Aorta (tissue), 5 donors: ENCODE measurements at places on chromosomes 5 and 9. TPM values are rescaled to one million over a fixed set of nuclear protein-coding genes. Genes with fewer than 3 reads are reported as not detected.

QRFP gene
- not detected for total RNA-seq

PHF24 gene
- 0.57 TPM for total RNA-seq

S100Z gene
- total RNA-seq, result 0.68 TPM

PCDHGA2 gene
- 10.6 TPM for total RNA-seq

PCDHGA4 gene
- total RNA-seq, result 10.2 TPM

GRCh38 chr5:179796877-179797608 lies 3.3 kb downstream of the LTC4S start:
- H3K4me3 ChIP-seq, result no peak overlapping the region
- no peaks in the 10 kb centered on the region for H3K4me1 ChIP-seq
- DNase-seq, result no peak
- no peaks in the 10 kb centered on the region for H3K36me3 ChIP-seq
- no peak overlapping the region for H3K27ac ChIP-seq

DNA sequence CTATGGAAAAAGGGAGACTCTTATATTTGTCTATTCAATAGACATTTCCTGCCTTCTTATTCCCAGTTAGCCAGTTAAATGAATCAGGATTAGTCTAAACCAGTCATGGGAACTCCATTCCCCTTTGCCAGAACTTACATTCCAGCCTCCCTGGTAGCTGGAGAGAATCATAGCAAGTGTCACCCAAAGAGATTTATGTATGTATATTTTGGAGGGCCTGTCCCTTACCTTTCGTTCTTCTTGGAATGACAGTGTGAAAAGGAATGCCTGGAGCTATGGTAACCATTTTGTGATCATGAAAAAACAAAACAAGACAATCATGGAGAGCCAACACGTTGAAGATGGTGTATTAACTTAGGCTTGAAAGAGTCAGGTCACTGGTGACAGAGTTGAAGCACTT lies 627.7 kb downstream of the CCDC171 start:
- H3K4me3 ChIP-seq, result no peak overlapping the region
- H3K27me3 ChIP-seq, result no peaks in the 10 kb centered on the region
- no peak for DNase-seq
- no peaks in the 10 kb centered on the region for H3K36me3 ChIP-seq
- H3K27ac ChIP-seq, result peak overlapping the region; percentile 43

DNA sequence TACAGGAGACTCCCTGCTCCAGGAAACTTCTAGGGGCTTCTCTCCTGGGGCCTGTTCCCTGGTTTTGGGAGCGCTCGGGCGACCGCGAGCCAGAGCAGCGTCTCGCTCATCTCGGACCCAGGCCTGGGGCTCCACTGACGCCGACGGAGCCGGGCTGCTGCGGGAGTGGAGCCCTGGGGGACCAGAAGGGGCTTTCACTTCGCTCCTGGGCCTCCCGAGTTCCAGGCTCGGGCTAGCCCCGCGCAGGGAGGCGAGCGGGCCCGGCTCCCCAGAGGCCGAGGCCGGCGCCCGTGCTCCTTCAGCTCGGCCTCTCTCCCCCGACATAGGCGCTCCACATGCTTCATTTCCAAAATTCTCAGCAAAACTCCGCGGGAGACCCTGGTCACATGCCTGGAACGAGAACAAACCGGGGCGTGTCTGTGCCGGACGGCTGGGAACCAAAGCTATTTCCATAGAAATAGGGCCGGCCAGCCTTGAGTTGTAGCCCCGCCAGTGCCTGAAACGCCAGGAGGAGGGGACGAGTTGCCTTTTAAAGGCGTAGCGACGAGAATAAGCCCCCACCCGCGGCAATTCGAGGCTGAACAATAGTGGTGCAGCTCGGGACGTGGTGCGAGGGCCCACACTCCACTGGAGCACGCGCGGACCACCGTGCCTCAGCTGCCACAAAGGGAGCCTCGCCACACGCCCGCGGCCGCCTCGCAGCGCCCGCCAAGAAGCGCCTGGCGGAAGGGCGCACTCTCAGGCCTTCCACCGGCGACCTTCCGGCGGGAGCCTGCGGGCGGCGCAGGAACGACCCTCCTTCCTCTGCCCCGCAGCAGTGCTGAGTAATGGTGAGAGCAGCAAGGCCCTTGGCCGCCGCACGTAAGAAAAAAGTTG lies 1.1 kb upstream of the G3BP1 start:
- no peaks in the 10 kb centered on the region for H3K4me1 ChIP-seq
- H3K36me3 ChIP-seq, result no peaks in the 10 kb centered on the region
- H3K27me3 ChIP-seq, result no peaks in the 10 kb centered on the region
- peak; percentile 89 for DNase-seq
- H3K4me3 ChIP-seq, result peak overlapping the region; percentile 30
- H3K27ac ChIP-seq, result peak overlapping the region; percentile 94

- H3K36me3 ChIP-seq, result no peaks in the 10 kb centered on the region
- no peak for DNase-seq
- no peaks in the 10 kb centered on the region for H3K4me1 ChIP-seq
- H3K27ac ChIP-seq, result no peak overlapping the region
- no peak overlapping the region for H3K4me3 ChIP-seq
- no peaks in the 10 kb centered on the region for H3K27me3 ChIP-seq
Observed at GRCh38 chr5:90873033-90873517, 314.5 kb downstream of the ADGRV1 start.

DNA sequence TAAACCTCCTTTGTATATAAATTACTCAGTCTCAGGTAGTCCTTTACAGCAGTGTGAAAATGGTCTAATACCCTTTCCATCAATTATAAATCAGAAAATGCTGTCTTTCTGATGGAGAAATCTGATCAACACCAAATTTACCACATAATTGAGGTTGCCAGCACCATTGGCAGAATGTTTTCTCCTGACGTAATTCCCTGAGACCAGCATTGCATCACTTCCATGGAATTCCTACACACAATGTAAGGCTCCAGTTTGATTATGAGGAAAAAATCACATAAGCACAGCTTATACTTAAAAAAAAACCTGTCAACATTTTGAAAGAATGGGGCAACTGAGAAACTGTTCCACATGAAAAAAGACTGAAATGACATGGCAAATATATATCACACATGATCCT lies 618.7 kb upstream of the CDH6 start:
- no peak overlapping the region for H3K4me3 ChIP-seq
- no peak for DNase-seq
- no peak overlapping the region for H3K27ac ChIP-seq
- H3K27me3 ChIP-seq, result no peaks in the 10 kb centered on the region
- H3K4me1 ChIP-seq, result no peaks in the 10 kb centered on the region
- no peaks in the 10 kb centered on the region for H3K36me3 ChIP-seq

DNA sequence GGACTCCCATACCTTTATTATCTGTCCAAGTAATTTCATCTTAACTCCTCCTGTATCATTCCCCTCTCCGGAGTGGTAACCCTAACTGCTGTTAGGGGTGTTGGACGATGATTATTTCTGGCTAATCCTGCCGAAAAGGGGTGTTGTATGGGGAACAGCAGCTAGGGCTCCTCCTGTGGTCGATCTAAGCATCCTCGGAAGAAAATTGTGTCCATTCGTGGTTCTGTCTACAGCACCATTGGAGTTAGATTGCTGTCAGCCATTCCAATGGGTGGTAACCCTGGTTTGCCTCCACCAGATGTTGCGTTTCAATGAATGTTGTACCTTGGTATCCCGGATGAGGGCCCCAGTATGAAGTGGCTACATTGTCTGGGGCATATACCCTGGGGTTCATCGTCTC lies 35.6 kb upstream of the LMNB1 start:
- no peaks in the 10 kb centered on the region for H3K4me1 ChIP-seq
- no peaks in the 10 kb centered on the region for H3K27me3 ChIP-seq
- no peaks in the 10 kb centered on the region for H3K36me3 ChIP-seq

GRCh38 chr5:65199993-65200675 lies 281.6 kb downstream of the ADAMTS6 start:
- no peak for DNase-seq
- H3K36me3 ChIP-seq, result no peaks in the 10 kb centered on the region
- H3K27me3 ChIP-seq, result no peaks in the 10 kb centered on the region
- H3K4me1 ChIP-seq, result no peaks in the 10 kb centered on the region
- H3K4me3 ChIP-seq, result no peak overlapping the region

DNA sequence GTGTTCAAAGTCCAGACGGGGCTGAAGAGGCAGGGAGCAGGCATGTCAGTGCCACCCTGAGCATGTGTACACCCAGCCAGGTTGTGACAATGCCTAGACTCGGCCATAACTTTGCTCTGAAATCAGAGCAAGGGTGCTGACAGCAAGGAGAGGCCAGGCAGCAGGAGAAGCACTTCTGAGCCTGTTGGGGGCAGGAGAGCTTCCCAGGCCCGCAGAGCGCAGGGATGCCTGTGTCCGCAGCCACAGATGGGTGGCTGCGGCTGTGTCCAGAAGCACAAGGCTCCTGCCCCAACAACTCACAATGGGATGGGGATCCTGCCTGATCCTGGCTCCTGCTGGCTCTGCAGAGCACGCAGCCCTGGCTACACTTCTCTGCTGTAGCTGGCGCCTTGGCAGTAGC lies 373.9 kb downstream of the CHSY3 start:
- H3K36me3 ChIP-seq, result no peaks in the 10 kb centered on the region
- H3K4me1 ChIP-seq, result no peaks in the 10 kb centered on the region
- no peaks in the 10 kb centered on the region for H3K27me3 ChIP-seq

DNA sequence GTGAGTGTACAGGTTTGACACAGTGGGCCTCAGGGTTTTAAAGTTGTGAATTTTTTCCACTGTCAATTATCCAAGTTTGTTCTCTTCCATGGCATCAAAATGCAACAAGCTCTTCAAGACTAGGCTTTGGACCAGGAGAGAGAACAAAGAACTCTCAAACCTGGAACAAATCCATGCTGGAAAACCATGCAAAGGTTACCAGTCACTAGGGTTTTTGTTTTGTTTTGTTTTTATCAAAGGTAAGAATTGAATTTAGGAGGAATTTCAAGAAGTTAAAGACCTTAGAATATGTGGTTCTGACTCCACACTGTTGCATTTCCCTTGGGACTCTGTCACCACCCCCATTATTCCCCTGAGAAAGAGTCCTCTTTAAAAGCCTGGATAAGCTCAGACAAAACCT lies 191.1 kb upstream of the PIK3R1 start:
- DNase-seq, result no peak
- peak overlapping the region; percentile 30 for H3K27ac ChIP-seq
- no peak overlapping the region for H3K4me3 ChIP-seq
- H3K4me1 ChIP-seq, result peaks cover 8% of the 10 kb centered on the region

DNA sequence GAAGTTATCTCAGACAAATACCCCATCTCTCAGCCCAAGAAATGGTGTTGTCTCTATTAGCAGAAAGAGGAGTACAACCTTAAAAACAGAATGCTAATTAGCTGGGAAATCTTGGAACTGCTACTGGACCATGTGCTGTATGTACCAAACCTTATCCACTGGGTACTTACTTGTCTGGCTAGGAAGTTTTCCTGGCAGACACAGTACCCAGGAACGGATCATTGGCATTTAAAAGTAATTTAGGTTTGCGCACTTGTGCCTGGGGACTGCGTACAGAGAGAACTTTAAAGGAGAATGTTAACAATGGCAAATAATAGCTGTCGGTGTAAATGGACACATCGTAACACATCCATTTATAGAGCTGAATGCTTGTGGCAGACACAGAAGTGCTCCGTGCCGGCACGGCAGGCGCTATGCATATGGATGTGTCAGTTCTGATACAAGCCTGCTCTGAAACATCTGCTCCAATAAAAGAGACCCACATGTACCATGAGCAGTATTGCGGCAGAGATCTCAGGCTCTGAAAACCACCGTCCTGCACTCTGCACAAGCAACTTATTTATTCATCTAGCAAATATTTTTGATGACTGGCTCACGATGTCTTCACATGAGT lies 290.6 kb upstream of the PANK3 start:
- H3K4me1 ChIP-seq, result no peaks in the 10 kb centered on the region
- H3K27me3 ChIP-seq, result no peaks in the 10 kb centered on the region
- H3K4me3 ChIP-seq, result no peak overlapping the region
- H3K36me3 ChIP-seq, result no peaks in the 10 kb centered on the region
- DNase-seq, result no peak
- no peak overlapping the region for H3K27ac ChIP-seq

DNA sequence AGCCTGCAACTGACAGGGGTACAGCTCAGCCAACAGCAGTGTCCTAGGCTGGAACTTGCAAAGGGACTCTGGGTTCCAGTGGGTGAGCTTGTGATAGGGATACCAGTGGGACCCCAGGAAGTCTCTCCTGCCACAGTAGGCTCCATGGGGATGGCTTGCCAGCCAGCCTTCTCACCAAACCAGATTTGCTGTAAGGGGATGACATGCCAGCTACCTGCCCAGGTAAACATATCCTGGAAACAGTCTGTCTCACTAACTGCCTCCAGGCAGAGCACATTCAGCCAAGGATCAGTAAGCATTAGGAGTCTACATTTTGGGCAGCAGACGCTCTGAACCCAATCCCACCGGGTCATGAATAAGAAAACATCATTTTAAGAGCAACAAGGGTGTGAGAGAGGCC lies 49.9 kb downstream of the SIL1 start:
- H3K4me1 ChIP-seq, result no peaks in the 10 kb centered on the region
- no peaks in the 10 kb centered on the region for H3K36me3 ChIP-seq
- H3K27ac ChIP-seq, result peak overlapping the region; percentile 30
- H3K27me3 ChIP-seq, result no peaks in the 10 kb centered on the region
- DNase-seq, result no peak
- no peak overlapping the region for H3K4me3 ChIP-seq

GRCh38 chr5:140540227-140540626 lies 7.2 kb upstream of the EIF4EBP3 start:
- DNase-seq, result no peak
- no peak overlapping the region for H3K27ac ChIP-seq
- H3K4me1 ChIP-seq, result no peaks in the 10 kb centered on the region
- no peak overlapping the region for H3K4me3 ChIP-seq
- H3K27me3 ChIP-seq, result no peaks in the 10 kb centered on the region

DNA sequence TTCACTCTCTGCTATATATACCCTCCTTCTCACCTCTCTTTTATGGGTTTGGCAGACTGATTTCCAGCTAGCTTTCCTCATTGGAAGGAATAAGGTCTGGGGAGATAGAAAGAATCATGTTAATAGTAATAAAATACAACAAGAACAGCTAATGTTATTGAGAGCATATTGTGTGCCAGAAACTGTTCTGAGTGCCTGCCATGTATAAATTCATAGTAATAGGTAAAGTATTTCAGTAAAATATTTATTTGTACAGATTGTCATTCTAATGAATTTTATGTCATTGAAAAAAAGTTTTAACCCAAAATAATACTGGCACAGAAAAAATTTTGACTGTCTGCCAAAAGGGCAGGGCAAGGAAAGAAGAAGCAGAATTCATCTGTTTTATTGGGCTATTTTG lies 834.9 kb upstream of the ZNF608 start:
- H3K27ac ChIP-seq, result peak overlapping the region; percentile 43
- DNase-seq, result no peak
- H3K36me3 ChIP-seq, result no peaks in the 10 kb centered on the region

- no peak overlapping the region for H3K27ac ChIP-seq
- no peak for DNase-seq
- H3K36me3 ChIP-seq, result no peaks in the 10 kb centered on the region
Observed at GRCh38 chr9:124558777-124559470, 51.7 kb upstream of the NR5A1 start.

GRCh38 chr5:116613445-116613844 lies 38.8 kb upstream of the SEMA6A start:
- no peak overlapping the region for H3K27ac ChIP-seq
- no peaks in the 10 kb centered on the region for H3K27me3 ChIP-seq
- no peak overlapping the region for H3K4me3 ChIP-seq
- no peaks in the 10 kb centered on the region for H3K4me1 ChIP-seq
- H3K36me3 ChIP-seq, result no peaks in the 10 kb centered on the region
